ENCODE measurements at places on chromosomes 2 and 18.

GRCh38 chr2:24881623-24882022 lies 38.4 kb downstream of the ADCY3 start:
- no peak for DNase-seq

- DNase-seq, result no peak
These were observed 4.1 kb downstream of the BCL11A start for GRCh38 chr2:60549238-60549927.

GRCh38 chr2:2653231-2653630 lies 322.2 kb upstream of the MYT1L start:
- DNase-seq, result no peak

DNA sequence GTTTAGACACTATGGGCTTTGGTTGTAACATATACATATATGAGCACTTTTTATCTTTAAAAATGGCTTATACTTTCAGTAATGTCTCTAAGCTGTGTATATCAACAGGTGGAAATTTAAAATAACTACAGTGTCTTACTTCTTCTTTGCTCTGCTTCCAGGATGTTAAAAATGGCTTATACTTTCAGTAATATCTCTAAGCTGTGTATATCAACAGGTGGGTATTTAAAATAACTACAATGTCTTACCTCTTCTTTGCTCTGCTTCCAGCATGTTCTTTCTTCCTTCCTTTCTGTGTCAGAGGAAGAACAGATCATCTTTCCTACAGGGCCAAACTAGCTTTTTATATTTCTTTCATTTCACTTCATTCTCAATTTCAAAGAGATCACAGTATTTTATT lies 689.6 kb downstream of the EPHA4 start:
- no peak for DNase-seq

DNA sequence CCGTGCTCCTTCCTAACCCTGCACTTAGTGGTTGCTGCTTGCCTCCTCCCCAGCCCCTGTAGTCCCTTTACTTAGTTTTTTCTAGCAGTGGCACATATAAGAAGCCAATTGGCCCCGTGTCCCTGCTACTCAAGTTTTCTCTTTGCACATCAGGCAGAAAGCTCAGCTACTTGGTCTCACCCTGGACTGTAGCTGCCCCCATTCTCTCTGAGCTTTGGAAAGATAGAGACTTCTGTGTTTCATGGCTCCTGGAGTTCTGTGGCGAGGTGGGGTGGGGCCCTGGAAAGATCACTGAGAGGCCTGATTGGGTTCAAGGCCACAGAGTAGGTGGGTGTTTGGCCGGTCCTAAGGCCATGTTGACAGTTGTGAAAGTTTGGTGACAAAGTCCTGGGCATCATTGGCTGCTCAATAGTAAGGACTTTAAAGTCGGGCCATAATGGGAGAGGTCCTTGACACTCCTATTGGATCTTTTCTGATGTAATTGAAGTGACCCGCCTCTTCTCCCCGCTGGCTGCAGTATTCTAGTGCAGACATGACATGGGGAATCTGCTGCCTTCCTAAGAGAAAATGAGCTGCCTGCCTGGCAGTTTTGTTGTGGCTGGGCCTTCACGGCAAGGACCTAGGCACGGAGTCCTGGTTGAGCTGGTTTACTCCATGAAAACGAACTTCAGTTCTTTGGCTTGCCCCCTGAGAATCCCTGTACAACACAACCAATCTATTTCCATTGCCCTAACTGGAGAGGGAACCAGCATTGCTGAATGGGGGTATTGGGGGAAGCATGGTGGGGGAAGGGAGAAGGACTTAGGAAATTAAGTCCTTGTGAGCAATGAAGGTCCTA lies 26.2 kb upstream of the CYP27A1 start:
- no peak for DNase-seq
